ENCODE measurements at places on chromosomes 6 and 20.
A peak's percentile ranks its signal among the peaks of the same experiment; 100 is the strongest.

GRCh38 chr6:161829291-161829729 is 555.4 kb upstream of the AGPAT4 start:
- DNase-seq = peak; percentile 80

DNA sequence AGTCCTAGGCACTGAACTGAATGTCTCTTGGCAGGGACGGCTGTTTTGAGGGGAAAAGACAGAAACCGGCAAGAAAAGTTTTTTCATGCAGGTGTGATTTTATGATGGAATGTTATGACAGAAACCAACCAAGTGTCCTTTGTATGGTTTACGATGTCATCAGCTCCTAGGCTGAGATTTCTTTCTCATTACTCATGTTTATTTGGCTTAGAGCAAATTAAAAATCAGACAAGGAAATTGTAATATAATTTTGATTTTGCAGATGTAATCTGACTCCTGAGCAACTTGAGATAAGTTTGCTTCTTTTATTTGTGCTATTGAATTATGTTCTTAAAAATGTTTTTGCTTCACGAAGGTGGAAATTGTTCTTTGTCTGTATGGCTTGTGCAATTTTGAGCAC is 58.8 kb upstream of the MAP3K7 start:
- no peak for DNase-seq

- DNase-seq = peak; percentile 75
Observed at GRCh38 chr6:98836025-98836961, 1.9 kb downstream of the POU3F2 start.

- DNase-seq = no peak
Observed at GRCh38 chr6:34044945-34045595, 100.8 kb downstream of the GRM4 start.

- no peak for DNase-seq
Observed at GRCh38 chr6:167103041-167103891, 19.6 kb upstream of the CCR6 start.

DNA sequence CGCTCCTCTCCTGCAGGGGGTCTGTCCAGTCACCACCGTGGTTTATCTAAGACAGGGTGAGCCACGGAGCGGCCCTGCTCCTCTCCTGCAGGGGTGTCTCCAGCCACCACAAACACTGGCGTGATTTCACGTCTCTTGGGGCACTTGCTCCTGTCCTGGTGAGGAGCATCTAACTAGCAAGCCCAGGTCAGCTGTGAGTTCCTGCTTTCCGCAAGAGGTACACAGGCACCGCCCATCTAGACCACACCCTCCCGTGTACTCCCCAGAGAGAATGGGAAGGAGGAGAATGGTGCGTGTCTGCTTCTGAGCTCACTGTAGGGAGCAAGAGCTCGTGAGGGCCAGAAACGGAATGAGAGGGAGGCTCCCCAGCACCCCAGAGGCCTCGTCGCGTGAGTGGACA is 40.7 kb downstream of the DACT2 start:
- DNase-seq = no peak

DNA sequence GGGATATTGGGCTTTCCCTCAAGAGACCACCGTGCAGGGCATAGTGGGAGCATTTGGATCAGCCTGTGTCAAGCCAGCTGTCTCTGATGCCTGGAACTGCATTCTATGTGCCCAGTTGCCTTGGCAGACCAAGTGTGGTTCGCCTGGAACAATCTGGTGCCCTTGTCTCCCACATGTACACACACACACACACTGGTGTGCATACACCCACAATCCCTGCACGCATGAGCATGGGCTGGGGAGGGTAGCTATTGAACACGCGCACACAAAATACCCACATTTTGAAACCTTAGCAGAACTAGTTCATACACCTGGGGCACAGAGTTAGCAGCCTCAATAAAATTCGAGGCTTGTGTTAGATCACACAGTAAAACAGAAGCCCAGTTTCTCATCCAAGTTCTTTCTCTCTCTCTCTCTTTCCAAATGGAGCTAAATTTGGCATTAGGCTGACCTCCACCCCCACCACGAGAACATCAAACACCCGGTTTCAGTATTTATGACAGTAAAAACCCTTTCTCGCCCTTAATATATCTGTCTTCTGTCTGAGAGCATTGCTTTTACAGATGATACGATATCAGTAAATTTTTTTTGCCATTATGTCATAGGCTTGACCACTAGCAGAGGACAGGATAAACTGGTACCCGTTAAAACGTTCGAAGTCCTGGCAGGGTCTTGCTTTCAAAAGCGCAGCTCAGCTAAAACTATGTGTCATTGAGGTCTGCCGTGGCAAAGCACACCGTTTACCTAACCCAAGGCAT is 18.2 kb upstream of the NFATC2 start:
- no peak for DNase-seq

- DNase-seq = no peak
Observed at GRCh38 chr20:46900826-46901225, 6.2 kb downstream of the EYA2 start.

DNA sequence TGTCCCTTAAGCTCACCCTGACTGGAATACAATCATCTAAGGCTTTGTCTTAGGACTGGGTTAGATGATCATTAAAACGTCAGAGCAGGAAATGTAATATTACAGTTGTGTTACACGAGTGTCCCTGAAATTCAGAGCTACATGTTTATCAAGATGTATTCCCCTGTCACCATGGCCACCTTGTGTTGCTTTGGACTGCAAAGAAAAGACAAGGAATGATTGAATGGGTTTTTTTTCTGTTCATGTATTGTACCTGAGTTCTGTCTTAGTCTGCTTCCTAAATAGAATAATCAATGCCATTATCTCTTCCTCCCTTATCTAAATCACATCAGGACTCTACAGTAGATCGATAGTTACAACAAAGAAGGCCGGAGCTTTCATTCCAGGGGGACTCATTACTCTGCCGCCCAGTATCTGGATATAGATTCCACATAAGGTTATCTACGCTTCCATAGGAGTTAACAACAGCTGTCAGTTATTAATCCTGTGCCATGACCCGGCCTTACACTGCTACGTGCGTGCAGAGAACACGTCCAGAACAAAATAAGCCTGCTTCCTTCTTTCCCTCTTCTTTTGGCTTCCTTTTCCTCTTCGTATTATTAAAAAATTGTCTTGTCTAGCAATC is 274.1 kb upstream of the SASH1 start:
- DNase-seq = no peak

GRCh38 chr20:32333181-32333987 is 24.7 kb upstream of the ASXL1 start:
- no peak for DNase-seq

GRCh38 chr20:16569246-16570153 is 3.7 kb downstream of the KIF16B start:
- no peak for DNase-seq

- no peak for DNase-seq
Observed at GRCh38 chr6:137417396-137417795, 76.8 kb downstream of the OLIG3 start.

GRCh38 chr20:48196486-48196885 is 411.2 kb upstream of the SULF2 start:
- DNase-seq = no peak

- DNase-seq = no peak
Observed at GRCh38 chr6:142913511-142914047, 31.4 kb downstream of the HIVEP2 start.

DNA sequence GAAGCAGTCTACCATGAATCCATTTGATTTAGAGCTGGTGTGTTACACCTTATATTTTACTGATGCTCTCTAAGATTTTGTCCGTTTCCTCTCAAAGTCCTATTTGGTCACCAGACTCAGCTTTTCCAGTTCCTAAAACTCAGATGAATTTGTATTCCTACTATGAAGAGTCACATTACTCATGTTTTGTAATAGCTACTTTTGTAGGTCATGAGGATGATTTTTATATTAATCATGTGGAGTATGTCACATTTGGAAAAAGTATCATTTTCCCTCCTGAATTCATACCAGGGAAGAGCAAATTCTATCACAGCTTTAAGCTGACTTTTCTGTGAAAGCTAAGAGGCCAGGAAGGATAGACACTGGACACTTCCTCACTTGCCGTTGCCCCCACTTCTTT is 140.6 kb upstream of the SCGN start:
- DNase-seq = no peak

DNA sequence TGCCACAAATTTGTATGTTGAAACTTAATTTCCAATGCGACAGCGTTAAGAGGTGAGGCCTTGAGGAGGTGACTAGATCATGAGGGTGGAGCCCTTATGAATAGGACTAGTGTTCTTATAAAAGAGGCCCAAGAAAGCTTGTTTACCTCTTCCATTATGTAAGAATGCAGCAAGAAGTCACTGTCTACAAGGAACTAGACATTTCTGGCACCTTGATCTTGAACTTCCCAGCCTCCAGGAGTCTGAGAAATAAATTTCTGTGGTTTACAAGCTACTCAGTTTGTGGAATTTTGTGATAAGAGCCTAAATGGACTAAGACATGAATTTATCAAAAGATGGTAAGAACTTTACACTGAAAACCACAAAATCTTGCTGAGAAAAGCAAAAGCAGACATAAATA is 173.6 kb upstream of the SGK1 start:
- no peak for DNase-seq

Data from globus pallidus (tissue), 1 donor.